Cardiac fibroblast (primary cell): ENCODE measurements at places on chromosomes 4 and X.

- peak; percentile 34 for DNase-seq
Observed at GRCh38 chr4:94741304-94741703, 16.5 kb upstream of the BMPR1B start.

DNA sequence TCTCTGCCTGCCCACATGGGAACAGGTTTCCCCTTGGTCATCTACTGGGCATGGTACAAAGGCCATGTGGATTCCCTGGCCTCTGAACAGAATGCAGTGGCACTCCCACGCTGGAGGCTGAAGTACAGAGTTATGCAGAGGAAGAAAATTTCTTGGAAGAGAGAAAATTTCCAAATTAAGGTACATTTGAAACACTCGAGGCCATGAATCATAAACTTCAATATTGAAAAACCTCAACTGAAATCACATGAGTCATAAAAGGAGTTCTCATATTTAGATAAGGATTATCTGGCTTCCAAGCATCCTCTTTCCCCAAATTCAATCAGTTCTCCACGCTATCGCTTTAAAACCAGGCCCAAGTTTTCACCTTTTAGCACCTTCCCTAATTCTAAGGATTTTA, 28.1 kb upstream of the TXK start:
- DNase-seq: peak; percentile 3

- no peak for DNase-seq
Observed at GRCh38 chr4:18798123-18798522, 776.6 kb upstream of the LCORL start.

GRCh38 chr4:169256101-169256612, 14.6 kb downstream of the SH3RF1 start:
- DNase-seq: peak; percentile 57

- DNase-seq: peak; percentile 23
Observed at GRCh38 chr4:20318001-20318908, 66.5 kb downstream of the SLIT2 start.

DNA sequence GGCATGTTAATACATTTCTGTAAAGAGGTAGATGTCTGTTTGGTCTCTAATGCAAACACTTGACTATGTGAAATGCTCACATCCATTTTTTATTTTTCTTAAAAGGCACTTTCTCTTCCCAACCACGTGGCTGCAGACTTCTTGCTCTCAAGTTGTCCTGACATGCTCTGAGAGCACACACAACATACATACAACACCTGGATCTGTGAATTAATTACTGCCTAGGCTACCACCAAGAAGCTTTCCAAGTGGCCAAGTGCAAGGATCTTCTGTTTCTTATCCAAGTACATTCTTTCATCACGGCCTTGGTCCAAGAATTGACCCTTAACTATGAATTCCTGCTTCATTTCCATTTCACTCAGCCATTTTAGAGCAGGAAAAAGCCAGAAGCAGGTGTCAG, 110.8 kb downstream of the SPRY1 start:
- no peak for DNase-seq

- DNase-seq: peak; percentile 89
Observed at GRCh38 chrX:72238721-72239475, at the start of gene ERCC6L. Gene ERCC6L, minus strand, starts transcription at chrX:72239027. Its CDS starts 116 bp downstream, at chrX:72238911.

GRCh38 chr4:74114234-74114633, 15.2 kb upstream of the CXCL2 start:
- DNase-seq: peak; percentile 89

DNA sequence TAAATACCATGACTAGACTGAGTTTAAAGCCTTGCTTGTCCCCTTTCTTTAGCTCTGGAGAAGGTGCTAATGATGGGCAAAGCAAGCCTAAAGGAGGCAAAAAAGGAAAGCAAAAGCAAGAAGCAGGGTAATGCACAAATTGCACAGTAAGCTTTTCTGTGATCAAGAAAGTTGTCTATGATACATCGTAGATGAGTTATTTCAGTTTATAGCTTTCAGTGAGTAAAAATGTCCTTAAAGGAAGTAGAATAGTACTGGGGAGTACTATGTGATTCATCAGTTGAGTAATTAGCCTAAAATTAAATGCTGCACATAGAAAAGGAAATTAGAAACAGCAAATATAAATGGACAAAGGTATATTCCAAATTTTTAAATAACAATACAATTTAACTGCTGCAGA, 50.2 kb upstream of the PDE5A start:
- no peak for DNase-seq

GRCh38 chr4:41365681-41366080, 109.0 kb downstream of the UCHL1 start:
- no peak for DNase-seq

GRCh38 chrX:39630344-39630743, 467.4 kb downstream of the BCOR start:
- DNase-seq: no peak

DNA sequence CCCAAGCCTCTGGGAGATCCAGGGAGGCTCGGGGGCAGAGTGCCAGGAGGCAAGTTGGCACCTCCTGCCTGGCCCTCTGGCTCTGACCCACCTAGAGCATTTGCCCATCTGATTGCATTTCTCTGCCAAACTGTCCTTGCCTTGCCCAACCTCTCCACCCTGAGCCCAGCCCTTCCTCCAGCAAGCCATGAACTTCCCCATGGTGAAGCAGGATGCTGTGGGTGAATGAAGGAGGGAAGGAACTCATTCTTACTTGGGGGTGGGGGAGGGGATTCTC, 9.3 kb upstream of the CNGA2 start:
- no peak for DNase-seq

- no peak for DNase-seq
Observed at GRCh38 chr4:14920759-14921320, 81.4 kb upstream of the CPEB2 start.

DNA sequence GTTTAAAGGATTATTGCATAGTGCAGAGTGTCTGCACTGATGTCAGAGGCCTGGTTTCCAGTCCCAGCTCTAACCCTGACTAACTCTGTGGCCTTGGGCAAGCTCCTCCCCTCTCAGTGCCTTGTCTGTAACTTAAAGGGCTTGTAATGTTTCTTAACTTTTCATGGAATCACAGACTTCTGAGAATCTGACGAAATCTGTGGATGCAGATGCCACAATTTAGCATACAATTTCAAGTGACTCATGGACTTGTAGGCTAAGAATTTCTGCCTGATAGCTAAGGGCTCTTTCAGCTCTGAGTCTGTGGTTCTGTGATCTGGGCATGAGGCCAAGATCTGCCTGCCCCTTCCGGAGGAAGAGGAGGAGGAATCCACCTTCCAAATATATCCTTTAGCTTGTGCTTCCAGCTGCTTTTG, 236.9 kb downstream of the AR start:
- peak; percentile 94 for DNase-seq

DNA sequence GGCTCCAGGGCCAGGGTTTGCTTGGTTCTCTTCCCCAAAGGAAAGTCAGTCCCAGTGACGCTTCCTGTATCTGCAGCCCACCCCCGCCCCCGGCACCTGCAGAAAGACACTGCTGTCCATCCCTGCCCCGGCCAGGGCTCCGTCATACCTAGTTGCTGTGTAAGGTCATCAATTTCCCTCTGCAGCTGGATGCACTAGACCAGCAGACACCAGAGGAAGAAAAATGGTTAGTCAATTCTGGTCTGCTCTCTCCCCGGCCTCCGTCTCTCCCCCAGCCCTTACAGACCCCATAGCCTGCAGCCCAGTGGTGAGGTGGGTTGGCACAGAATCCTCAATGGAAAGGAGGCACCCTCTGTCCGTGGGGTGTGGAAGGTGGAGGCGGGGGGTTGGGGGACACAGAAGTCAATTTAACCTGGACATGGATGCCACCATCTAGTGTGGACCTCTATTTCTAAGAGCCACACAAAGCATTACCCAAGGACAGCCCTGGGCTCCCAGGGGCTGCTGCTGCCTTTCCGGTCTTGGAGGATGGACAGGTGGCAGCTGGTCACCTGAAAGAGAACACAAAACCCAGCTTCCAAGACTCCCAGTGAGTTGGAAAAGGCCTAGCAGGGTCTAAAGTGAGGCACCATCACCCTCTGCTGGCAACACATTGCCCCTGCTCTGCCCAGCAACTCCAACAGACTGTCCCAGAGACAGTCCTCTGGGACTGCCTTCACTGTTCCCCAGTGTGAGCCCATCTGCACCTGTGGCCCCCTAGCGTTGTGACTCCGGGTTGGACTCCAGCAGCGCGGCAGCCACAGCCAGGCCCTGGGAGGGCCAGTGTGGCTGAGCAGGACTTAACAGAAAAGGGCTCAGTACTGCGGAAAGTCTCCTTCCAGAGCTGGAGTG, 40.2 kb upstream of the NHSL2 start:
- DNase-seq: no peak

DNA sequence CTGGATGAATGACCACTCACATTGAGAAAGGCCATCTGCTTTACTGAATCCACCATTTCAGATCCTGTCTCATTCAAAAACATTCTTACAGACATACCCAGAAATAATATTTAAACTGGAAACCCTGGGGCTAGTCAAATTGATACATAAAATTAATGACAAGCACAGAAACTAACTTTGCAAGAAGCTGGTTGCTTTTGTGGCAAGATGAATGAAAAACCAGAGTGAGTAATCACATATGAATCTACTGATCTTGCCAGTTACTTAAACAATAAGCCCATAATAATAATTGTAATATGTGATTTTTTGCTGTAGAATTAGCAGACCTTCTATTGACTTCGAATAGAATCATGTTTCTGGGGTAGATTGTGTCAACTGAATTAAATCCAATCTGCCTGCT, 235.1 kb downstream of the PPARGC1A start:
- peak; percentile 1 for DNase-seq

DNA sequence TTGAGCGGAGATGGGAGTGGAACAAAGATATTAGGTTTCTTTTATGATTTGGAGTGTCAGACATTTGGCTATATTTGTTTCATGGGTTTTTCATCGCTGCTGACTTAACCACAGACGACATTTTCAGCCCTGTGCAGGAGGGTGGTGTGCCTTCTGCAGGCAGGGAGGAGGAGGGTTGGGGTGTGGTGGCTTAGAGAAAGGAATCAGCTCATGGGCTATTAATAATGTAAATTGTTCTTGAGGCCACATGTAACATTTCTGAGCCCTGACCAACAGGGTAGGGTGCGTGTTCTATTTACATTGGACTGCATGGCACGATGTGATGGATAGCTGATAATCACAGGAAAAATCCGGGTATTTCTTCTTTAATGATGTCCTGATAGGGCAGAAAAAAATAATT, 67.6 kb downstream of the POLA1 start:
- DNase-seq: no peak

GRCh38 chr4:124526331-124526730, 186.2 kb downstream of the ANKRD50 start:
- no peak for DNase-seq

- no peak for DNase-seq
Observed at GRCh38 chrX:5399403-5399802, 829.3 kb downstream of the NLGN4X start.

- DNase-seq: peak; percentile 46
Observed at GRCh38 chrX:38249965-38250364, 29.3 kb upstream of the SRPX start.

DNA sequence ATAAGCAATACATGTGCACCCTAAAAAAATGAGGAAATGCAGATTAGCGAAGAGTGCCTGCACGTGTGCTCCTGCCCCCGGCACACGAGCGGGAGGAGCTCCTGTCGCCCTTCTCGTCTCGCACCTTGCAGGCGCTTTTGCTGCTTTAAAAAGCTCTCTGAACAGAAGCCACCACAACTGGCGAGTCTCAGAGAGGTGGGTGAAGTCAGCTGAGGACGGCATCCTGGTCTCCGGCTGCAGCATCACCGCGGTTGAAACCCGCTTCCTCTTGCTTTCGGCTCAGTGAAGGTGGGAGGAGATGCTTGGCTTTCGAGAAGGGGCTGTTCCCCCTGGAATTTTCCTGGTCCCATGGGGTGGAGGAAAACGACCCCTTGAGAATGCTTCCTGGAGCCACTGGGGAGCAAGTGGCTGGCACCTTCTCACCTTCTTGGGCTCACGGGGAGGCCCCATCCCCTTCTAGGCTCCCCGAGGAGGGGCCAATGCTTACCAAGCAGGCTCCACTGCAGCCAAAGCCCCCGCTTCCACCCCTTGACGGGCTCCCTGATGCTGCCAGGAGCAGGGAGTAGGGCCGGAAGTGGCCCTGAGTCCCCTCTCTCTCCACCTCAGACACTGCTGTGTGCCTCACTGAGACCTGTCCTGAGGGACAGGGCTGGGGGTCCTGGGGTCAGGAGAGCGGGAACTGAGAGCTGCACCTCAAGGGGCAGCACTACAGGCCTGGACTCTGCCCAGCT, 29.2 kb upstream of the MXD4 start:
- DNase-seq: no peak

DNA sequence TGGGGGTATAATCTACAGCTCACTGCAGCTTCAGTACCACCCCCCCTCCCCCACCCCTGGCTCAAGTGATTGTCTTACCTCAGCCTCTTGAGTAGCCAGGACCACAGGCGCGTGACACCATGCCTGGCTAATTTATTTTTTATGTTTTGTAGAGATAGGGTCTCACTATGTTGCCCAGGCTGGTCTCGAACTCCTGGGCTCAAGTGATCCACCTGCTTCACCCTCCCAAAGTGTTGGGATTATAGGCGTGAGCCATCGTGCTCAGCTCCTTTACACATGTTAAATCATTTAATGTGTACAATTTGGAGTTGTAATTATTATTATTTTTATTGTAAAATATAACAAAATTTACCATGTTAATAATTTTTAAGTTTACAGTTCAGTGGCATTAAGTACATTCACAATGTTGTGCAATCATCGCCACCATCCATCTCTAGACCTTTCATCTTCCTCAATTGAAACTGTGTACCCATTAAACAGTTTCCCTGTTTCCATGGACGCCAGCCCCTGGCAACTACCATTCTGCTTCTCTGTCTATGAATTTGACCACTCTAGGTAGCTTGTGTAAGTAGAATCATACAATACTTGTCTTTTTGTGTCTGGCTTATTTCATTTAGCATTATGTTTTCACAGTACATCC, 6.1 kb downstream of the SLAIN2 start:
- no peak for DNase-seq

- no peak for DNase-seq
Observed at GRCh38 chrX:72046447-72046846, 85.3 kb downstream of the RTL5 start.

GRCh38 chr4:70704215-70704930, 16.0 kb downstream of the UTP3 start:
- peak; percentile 76 for DNase-seq

- DNase-seq: peak; percentile 25
Observed at GRCh38 chr4:25088093-25088952, 57.6 kb upstream of the LGI2 start.

- DNase-seq: no peak
Observed at GRCh38 chr4:1187182-1187581, 14.8 kb upstream of the SPON2 start.

DNA sequence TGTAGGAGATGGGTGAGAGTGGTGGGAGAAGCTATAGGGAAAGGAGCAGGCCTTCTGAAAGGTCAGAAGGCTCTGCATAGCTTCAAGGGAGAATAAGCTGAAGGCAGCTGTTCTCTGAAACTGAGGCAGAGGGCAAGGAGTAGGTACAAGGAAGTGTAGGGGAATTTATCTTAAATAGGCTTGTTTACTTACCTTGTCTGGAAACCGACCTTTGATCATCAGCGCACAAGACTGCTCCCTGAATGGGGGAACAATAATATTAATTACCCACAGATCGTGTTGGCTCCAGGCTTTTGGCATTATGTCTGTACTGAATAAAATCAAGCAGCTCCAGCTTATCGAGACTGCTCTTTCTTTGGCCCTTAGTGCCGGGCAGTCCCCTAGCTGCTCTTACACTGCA, 175.5 kb upstream of the MAGEB16 start:
- DNase-seq: no peak

- DNase-seq: no peak
Observed at GRCh38 chr4:88398381-88398780, 19.7 kb downstream of the HERC6 start.

GRCh38 chrX:72408885-72409284, 103.2 kb upstream of the CITED1 start:
- no peak for DNase-seq

GRCh38 chrX:1419545-1420355, 27.8 kb upstream of the SLC25A6 start:
- DNase-seq: no peak

GRCh38 chr4:11130195-11130970, 298.3 kb downstream of the HS3ST1 start:
- peak; percentile 59 for DNase-seq
